ENCODE measurements at places on chromosomes 4 and X.

DNA sequence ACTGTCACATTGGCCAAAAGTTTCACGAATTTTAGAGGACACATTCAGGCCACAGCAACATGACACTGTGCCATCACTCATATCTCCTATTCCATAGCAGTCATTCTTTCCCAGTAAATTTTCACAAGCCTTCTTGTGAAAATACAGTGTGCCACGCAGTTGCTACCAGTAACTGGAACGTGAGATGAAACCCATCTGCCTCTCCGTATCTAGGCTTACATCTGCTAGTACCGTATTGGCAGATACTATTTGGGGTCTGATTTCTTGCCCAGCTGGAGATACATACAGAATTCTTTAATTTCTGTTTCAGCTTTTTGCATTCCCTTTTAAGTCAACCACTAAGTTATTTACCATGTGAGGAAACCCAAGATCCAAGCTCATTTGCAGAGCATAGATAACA, 8.7 kb upstream of the FAM241A start:
- DNase-seq: no peak

GRCh38 chr4:26120098-26120825, 200.6 kb upstream of the RBPJ start:
- no peak for DNase-seq

DNA sequence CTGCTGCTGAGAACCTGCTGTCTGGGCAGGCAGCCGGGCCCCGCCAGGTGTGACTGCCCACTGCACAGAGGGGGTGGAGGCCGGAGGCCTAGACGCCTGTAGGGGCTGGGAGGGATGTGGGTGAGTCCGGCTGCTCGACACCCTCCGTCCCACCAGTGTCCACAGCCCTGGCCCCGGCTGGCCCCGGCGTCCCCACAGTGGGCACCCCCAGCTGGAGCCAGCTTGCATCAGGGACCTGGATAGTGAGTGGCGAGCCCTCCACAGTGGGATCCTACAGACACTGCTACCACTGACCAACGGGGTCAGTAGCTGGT, 34.7 kb upstream of the SPON2 start:
- no peak for DNase-seq

DNA sequence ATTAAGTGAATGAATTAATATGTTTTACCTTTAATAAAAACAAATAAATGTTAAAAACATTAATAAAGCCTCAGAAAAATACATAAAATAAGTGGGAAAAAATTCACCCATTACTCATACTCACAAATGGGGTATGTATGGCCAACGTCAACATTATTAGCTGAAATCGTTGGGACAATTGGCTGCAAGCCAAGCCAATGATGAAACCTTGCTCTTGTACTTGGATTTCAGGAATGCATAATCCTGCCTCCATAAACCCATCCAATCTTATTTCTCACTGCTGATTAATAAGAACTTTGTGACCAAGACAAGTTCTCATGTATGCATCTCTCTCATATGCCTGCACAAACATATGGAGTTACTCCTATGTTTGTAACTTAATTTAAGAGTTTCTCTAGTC, 35.3 kb upstream of the ADAMTS3 start:
- DNase-seq: no peak

- no peak for DNase-seq
Observed at GRCh38 chr4:144788469-144788868, 142.5 kb downstream of the HHIP start.

- no peak for DNase-seq
Observed at GRCh38 chrX:13257223-13258051, 62.4 kb downstream of the ATXN3L start.

All from mucosa of gallbladder (tissue), 1 donor.